ENCODE measurements at places on chromosomes 1 and 21.

DNA sequence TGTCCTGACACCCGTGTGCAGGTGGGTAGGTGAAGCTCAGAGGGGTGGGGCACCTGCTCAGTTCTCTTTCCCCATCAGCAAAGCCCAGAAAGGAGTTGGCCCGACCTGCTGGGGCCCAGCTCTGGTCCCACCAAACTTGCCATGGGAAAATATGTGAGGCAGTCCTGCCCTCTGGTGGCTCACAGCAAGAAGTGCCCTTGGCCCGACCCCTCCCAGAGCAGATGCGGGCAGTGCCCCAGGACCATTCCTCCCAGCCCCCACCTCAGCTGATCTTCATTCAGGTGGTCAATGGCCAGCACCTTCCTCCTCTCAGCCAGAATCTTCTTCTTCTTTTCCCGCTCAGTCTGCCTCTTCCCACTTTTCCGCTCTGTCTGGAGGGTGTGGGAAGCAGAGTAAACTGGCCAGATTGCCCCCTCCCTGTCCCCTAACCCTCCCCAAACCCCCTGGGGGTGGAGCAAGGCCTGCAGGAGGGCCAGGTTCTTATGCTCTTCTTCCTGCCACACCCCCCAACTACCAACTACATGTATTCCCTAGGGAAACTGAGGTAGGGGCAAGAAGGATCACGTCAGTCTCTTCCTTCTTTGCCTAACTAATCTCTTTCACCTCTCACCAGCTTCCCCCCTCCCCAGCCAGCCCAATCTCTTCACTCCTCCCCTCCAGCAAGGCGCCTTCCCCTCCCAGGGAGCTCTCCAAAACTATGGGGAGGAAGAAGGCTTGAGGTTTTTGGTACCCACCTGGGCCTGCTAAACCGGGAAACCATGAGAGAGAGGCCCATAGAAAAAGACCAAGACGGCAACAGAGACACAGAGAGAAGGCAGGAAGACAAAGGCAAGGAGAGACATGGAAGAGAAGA is 15.6 kb downstream of the TNNT2 start:
- DNase-seq = peak; percentile 21

GRCh38 chr1:32104127-32104526 is 3.7 kb upstream of the KPNA6 start:
- no peak for DNase-seq

DNA sequence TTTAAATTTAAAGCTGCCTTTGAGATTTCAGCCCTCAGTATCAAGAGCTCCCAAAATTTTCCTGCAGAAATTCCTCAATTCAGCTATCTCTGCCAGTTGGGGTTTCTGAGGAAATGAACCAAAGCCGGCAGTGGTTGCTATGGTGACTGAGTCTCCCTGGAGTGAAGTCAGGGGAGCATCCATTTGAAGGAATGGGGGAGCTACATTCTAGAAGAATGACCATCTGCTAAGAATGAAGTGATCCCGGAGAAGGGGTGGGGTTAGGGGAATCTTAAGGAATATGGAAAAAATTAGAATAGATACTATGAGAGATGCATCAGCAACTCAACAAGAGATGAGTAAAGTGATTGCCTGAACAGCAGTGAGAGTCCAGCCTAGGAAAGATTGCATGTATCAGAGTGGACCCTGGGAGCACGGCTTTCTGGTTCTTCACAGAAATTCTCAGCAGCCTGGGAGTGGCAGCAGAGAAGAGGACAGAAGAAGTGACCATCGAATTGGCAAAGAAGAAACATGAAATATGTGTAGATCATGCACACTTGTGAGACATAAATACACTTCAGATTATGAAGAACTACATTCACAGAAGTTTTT is 94.7 kb downstream of the CHD1L start:
- DNase-seq = no peak

DNA sequence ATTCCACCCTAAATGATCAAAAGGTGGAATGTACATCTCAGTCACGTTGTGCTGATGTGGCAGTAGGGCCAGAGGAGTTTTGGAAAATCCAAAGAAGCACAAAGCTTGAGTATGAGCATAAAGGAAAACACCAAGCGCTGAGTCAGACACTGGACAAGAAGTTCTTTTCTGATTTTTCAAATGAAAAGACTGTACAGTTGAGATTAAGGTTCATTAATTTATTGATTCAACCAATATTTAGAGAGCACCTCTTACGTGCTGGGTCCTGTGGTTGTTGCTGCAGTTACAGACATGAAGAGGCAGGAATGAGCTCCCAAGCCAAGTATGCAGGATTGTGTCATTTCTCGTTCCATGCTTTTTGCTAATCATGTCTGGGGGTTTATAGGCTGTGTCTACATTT is 28.9 kb upstream of the APP start:
- peak; percentile 35 for DNase-seq

DNA sequence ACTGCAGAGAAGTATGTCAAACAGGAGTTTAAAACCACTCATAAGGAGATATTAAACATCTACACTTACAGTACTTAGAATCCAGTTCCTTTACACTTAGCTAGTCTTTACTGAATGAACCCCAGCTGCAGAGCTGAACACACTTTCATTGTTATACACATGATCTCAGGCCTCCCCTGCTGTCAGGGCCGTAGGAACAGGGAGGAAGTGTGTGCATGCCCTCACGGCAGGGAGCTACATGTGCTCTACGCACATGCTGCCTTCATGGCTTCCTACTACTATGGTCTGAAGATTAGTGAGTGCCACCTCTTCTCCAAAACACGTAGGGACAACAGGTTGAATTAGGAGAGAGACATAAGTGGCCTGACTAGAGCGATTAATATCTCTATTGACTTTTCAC is 191.5 kb downstream of the SIPA1L2 start:
- peak; percentile 67 for DNase-seq

GRCh38 chr1:61770131-61770530 is 27.9 kb downstream of the PATJ start:
- DNase-seq = no peak

GRCh38 chr21:32748529-32748928 is 20.7 kb upstream of the SYNJ1 start:
- no peak for DNase-seq

GRCh38 chr1:37317870-37318467 is 156.4 kb upstream of the ZC3H12A start:
- no peak for DNase-seq

DNA sequence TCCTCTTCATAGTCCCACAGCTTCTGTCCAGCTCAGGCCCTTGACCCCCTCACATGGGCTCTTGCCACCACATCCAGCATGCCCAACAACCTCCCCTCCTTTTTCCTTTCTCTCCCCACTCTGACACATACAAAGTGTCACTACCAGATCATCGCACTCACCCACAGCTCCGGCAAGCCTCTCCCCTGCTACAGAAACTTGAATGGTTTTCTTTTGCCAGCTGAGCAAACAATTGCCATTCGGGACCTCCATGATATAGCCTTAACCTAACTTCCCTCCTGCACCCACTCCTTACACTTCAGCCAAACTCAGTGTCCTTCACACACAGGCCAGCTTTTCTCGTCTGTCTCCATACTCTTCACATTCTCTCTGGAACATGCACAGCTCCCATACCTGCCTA is 43.3 kb downstream of the MAB21L3 start:
- no peak for DNase-seq

DNA sequence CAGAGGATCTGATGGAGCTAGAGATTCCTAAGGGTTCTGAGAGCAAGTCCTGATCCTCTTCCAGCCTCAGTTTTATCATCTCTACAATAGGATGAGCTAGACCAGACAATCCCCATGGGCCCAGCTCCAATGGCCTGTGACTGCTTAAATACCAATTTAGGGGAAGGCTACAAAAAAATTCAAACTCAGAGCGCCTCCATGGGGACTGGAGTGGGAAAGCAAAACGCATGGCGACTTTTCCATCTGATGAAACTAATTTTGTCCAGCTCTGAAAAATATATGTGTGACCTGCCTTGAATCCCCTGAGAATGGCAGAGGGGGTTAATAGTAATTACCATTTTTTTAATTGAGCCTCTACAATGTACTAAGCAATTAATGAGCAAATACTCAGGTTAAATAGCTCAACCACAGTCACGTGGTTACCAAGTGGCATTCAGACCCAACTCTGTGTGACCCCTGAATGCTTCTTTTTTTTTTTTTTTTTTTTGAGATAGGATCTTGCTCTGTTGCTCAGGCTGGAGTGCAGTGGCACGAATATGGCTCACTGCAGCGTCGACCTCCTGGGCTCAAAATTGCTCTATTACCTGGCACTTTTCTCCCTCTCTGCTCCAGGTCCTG is 8.4 kb downstream of the EXTL1 start:
- no peak for DNase-seq

- DNase-seq = no peak
Observed at GRCh38 chr21:44006656-44007055, 5.5 kb upstream of the TRAPPC10 start.

DNA sequence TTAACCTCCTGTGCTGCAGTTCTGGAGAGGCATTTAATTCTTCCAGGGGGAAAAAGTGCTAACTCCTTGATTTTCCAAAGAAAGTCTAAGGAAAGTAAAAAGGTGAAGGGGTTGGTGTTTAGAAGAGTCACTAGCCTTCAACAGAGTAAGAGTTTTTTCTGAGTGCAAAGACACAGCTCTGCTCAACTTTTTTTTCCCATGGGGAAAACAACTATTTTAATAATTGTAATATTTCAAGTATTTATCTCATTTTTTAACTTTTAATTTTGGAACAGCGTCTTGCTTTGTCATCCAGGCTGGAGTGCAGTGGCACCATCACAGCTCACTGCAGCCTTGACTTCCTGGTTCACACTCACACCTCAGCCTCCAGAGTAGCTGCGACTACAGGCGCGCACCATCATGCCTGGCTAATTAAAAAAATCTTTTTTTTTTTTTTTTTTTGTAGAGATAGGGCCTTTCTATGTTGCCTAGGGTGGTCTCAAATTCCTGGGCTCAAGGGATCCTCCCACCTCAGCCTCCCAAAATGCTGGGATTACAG is 202.6 kb downstream of the APP start:
- no peak for DNase-seq

DNA sequence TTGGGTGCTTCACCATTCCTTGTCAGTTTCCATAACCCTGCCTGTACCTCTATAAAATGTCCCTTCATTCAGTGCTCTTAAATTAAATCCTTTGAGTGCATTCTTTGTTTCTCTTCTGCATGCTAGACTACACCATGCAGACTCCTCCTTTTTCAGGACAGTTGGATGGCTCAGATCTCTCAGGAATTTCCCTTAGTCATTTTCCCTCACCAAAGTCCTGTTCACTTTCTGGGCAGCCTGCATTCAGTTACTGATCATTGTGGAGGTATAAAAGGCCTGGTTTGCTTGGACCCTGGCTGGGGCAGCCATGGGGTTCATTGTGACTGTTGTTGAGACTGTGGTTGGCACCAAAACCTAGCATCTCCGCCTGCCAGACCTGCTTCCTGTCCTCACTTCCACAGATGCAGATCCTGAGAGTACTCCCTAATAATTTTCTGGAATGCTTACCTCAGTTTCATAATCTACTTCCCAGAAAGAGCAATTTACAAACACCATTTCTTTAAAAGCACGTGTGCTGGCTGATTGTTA is 88.4 kb downstream of the PDE4B start:
- no peak for DNase-seq

- DNase-seq = no peak
Observed at GRCh38 chr1:229243638-229244037, 27.3 kb upstream of the RAB4A start.

DNA sequence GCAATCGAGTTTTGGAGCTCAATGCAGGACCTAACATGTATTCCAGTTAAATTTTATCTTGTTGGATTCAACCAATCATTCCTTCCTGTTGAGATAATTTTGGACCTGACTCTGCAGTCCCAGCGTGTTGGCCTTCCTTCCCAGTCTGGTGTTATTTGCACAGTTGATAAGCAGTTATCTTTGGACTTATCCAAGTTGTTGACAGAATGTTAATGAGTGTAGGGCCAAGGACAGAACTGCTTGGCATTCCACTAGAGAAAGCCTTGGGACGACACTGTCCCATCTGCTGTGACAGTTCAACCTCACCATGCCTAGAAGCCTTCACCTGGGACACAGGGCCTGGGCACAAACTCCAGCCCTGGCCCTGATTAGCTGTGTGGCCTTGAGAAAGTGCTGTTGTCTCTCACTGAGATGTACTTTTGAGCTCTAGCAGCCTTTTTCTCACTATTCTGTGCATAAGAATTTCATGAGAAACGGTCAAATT is 104.1 kb upstream of the SLC25A33 start:
- no peak for DNase-seq

DNA sequence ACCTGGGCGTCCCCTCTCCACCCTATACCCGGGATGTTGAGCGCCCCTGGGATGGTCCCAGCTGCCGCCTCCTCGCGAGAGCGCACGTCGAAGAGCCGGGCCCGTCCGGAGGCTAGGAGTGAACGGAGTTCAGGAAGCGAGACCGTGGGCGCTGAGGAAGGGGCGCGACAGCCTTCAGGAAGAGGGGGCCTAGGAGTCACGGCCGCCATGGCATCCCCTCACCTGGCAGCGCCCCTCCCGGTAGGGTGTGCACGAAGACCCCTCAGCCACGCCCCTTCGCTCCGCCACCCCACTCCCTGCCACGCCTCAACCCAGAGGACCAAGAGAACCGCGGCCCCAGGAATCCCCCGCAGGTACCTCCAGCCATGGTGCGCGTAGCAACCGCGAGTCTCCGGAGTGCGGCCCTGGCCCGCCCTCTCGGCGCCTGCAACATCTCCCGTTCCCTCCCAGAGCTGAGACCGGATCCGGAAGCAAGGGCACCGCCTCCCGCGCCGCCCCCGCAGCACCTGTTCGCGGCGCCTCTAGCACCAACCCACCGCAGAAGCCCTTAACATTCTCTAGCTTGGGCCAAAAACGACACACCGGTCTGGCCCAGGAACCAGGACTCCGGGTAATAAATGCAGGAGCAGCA is at the start of gene TSTD1:
Gene TSTD1 (minus strand): TSS at position 442 of the 631 bp plus-strand sequence. CDS start 75 bp downstream, at position 367.
- DNase-seq = no peak

- no peak for DNase-seq
Observed at GRCh38 chr21:27143476-27143875, 176.6 kb upstream of the ADAMTS5 start.

- no peak for DNase-seq
Observed at GRCh38 chr1:31642897-31643296, 1.8 kb downstream of the PEF1 start.

GRCh38 chr21:35528116-35529042 is 479.3 kb upstream of the RUNX1 start:
- DNase-seq = no peak
